ENCODE measurements at places on chromosomes 6 and 20.

GRCh38 chr6:142827369-142827768 lies 117.6 kb downstream of the HIVEP2 start:
- no peak for DNase-seq

DNA sequence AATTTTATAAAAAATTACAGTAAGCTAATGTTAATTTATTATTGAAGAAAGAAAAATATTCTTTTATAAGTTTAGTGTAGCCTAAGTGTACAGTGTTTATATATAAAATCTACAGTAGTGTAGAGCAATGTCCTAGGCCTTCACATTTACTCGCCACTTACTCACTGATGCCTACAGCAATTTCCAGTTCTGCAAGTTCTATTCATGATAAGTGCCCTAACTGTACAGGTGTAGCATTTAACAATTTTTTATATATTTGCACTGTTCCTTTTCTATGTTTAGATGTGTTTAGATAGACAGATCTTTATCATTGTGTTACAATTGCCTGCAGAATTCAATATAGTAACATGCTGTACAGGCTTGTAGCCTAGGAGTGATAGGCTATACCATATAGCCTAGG lies 80.1 kb upstream of the HDAC2 start:
- DNase-seq: no peak

- no peak for DNase-seq
These were observed 546.4 kb downstream of the MMUT start for GRCh38 chr6:48916607-48917006.

DNA sequence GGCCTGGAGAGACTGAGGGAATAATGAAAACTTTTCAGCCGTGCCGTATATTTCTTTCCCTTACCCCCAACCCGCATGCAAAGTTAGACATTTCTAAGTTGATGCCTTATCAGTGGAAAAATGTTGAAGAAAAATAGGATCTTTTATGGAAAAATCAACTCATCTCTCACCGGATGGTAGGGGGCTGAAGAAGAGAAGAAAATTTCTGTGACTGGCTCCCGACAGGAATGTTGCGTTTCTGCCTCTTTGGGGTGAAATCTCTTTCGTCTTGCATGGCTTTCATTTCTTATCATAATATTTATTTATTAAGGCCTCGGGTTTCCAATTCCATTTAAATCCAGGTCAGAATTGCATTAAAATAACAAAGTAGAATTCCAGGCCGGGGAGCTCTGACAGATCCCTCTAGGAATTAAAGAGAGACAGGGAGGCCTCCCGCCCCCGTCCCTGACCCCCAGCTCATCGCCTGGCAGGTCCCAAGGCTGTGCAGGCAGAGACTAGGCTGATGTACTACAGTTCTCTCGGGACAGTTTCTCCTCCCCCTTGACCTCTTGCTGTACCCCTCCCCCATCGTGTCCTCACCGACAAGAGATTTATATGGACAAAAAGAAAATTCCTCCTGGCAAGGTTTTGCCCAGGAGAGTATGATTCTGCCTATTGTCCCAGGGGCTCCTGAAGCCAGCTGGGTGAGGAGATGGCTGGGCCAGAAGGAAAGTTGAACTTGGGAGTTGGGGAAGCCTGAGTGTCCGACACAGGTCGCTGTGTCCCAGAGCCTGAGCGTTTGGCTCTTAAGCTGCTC lies 1.3 kb downstream of the SCUBE3 start:
- no peak for DNase-seq

DNA sequence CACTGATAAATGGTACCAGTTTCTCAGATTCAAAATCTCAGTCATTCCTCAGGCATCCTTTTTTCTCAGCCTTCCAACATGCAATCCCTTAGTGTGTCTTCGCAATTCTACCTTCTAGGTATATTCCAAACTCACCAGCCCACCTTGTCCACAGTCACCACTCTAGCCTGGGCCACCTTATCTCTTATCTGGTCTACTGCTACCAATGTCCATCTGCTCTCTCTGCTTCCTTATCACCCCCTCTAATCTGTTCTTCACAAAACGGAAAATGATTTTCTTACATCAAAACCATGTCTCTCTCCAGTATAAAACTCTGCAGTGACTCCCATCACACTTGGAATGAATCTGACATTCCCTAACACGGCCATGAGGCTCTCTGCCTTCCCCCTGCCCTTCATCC lies 91.9 kb downstream of the PREP start:
- DNase-seq: no peak

DNA sequence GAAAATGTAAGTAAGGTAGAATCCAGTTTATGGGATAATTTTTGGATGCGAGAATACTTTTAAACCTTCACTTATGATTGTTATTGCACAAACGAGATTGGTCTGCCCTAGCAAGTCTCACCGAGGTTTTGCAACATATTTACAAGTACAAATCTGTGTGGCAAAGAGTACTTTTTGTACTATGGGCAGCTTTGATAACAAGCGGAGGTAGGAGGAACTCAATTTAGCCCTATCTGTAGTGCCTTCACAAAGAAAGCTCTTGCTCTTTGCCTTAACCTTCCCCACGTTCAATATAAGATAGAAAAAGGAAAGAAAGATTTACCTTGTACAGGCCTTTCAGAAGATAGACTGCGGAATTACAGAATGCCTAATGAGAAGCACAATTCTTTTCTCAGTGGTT lies 77.5 kb upstream of the HIVEP1 start:
- no peak for DNase-seq

DNA sequence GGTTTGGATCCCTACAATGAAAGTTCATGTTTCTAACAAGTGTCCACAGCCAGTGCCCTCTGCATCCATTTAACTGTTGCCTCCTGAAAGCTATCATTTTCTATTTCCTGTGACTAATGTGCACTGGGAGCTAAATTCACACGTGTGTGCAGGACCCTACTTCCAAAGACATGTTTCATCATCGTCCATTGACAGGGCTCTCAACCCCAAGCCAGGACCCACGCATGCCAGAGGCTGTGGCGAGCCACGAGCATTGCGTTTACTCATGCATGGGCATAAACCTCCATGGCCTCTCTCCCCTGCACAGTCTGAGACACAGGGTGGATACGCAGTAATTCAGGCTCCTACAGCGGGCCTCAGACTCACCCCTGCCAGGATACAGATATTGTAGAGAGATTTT lies 153.2 kb downstream of the MAFB start:
- DNase-seq: no peak

- no peak for DNase-seq
These were observed 80.2 kb downstream of the PLCB4 start for GRCh38 chr20:9149087-9149486.

GRCh38 chr6:44096612-44097011 lies 30.6 kb downstream of the MRPL14 start:
- DNase-seq: peak; percentile 76

All from islet precursor cell (in vitro differentiated cells).